ENCODE measurements at places on chromosomes 12 and 14. TPM values are rescaled to one million over a fixed set of nuclear protein-coding genes. Genes with fewer than 3 reads are reported as not detected.

PRB3 gene
- polyA plus RNA-seq: not detected

C14orf132 gene
- polyA plus RNA-seq: 0.66 TPM

RDH12 gene
- not detected for polyA plus RNA-seq

IGF1 gene
- polyA plus RNA-seq: not detected

NTS gene
- not detected for polyA plus RNA-seq

GRCh38 chr12:49230805-49231194, 34.1 kb upstream of the TUBA1C start:
- DNase-seq: no peak

- no peak for DNase-seq
Measured at GRCh38 chr14:30445011-30445793, 113.8 kb upstream of the G2E3 start.

DNA sequence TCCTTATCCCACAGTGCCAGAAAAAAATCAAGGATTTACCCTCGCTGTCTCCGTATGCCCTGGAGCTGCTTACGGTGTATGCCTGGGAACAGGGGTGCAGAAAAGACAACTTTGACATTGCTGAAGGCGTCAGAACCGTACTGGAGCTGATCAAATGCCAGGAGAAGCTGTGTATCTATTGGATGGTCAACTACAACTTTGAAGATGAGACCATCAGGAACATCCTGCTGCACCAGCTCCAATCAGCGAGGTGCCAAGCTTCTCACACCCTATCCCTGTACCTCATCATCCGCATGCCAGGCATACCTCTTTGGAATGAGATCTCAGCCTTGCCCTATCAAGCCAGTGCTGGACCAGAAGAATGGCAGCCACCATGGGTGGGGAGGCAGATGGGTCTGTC, 19.2 kb downstream of the OAS2 start:
- DNase-seq: no peak

DNA sequence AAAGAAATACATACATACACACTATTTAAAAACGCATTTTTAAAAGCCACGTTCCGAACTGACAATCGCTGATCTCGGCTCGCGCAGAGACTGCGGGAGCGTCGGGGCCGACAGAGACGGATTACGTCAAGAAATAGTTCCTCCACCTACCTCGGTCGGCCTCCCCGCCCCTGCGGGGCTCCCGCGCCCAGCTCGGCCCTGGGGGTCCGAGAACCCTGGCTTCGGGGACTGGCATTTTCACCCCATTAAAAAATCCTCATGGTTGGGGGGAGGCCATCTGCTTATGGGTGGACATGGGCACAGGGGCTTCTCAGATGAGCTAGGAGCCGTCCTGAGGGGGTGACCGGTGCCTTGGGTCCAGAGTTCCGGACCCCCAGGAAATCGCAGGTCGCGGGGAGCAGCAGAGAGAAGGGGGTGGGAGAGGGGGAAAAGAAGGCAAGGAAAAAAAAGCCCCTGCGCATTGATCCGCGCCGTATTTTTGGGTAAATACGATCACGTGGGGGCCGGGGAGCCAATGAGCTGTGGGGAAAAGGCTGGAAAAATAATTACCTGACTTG, 324 bp upstream of the HOXC9 start:
- no peak for DNase-seq

- no peak for DNase-seq
Measured at GRCh38 chr12:110193196-110193595, 69.0 kb downstream of the IFT81 start.

DNA sequence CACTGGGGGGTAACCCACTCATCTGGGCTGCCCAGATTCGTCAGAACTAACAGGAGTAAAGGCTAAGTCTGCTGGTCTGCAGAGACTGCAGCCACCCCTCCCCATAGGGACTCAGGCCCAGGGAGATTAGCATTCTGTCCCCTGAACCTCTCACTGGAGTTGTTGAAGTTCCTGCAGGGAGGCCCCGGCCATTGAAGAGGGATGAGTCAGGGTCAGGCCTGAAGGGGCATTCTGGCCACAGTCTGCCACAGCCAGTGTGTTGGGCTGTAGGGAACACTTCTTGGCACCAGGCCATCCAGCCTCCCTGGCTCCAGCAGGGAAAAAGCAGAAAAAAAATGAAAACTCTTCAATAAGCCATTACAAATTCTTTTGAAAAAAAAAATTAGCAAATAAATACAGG, 35.3 kb downstream of the KLRK1 start:
- DNase-seq: no peak

GRCh38 chr12:105085501-105085900, 1.2 kb upstream of the ALDH1L2 start:
- DNase-seq: no peak
